Foreskin melanocyte (primary cell): ENCODE measurements at places on chromosomes 5 and 9.

DNA sequence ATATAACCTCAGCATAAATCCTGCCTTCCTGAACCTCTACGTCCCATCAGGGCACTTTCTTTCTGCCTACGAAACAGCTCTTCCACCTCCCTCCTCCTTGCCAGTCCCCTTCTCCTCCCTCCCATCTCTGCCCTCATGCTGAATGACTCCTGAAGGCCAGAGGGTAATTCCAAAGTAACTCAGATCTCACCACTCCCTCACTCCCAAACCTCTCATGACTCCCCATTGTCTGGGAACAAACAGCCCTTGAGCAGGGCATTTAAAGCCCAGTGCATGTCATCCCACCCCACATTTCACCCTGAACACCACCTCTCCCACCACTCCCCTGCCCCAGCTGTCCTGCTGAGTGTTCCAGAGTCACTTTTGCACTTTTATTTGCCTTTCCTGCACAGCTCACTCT, 8.9 kb upstream of the FBP1 start:
- no peak for DNase-seq

DNA sequence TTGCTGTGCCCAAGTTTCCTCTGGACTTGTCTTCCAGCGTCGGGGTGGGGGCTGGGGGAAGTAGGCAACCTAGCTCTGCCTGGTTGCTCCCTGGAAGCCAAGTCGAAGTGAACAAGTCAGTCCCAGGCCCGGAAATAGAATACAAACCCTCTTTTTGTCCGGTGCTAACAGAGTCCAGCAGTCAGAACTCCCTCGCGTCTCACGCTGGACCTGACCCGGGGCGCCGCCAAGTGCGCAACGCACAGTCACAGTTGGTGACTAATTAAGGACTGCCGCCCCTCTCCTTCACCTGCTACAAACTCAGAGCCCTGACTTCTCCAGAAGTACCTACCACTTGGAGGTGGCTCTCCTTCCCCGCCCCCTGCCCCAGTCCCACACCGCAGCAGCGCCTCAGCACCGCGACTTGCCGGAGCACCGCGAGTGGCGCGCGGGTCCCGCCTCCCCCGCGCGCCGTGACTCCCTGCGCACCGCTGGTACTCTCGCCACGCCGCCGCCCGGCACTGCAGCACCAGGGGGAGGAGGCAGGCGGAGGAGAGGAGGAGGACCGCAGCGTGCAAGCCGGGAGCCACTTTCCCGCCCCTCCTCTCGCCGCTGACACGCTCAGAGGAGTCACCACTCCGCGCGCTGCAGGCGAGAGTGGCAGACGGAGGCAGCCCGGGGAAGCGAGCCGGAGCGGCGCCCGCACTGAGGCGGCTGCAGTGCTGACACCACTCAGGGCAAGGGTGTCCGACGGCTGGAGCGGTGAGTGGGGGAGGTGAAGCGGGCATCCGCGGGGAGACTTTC, at the start of gene SV2C:
TSS of gene SV2C (plus strand) at position 612 of the 783 bp plus-strand sequence. CDS start 48,368 bp downstream, outside the sequence.
- DNase-seq, result no peak

DNA sequence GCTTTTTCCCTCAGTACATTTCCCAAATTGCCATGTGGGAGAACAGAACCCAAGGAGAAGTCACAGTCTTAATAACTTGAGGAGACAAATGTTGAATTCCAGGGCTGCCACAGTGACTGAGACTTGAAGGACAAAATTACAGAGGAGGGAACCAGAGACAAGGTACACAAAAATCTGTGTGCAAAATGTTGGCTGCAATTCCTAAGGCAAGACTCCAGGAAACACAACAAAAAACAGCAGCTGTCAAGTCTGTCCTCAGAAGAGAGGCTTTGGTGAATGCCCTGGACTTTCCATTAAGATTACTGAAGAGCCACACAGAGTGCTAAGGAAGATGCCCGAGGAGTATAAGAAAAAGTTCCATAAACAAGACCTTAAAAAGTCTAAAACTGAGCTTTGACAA, 21.1 kb downstream of the AP3B1 start:
- no peak for DNase-seq

DNA sequence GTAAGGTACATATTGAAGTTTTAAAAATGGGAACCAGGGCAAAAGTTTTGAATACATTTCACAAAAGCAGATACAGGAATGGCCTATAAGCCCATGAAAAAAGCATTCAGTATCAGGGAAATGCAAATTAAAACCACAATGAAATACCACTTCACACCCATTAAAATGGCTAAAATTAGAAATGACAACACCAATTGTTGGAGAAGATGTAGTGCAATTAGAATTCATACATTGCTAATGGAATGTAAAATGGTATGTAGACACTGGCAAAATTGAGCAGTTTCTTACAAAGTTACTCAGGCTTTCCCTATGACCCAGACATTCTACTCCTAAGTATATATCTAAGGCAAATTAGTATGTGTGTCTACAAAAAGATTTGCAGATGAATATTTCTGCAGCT, 34.2 kb downstream of the CDC14B start:
- peak; percentile 27 for DNase-seq

DNA sequence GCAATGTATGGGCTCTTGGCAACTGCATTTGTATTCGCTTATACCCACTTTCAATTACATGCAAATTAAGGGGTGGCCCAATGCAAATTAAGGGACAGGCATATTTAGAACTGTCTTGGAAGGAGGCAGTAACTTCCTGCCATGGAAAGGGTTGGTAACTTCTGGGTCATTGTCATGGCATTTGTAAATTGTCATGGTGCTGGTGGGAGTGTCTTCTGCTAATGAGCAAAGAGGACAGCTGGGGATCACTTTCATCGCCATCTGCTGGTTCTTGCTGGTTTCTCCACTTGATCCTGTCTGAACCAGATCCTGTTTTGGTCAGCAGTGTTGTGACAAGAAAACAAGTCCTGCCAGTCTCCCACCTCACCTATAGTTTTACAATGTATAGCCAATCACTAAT, 23.3 kb upstream of the UGT3A2 start:
- DNase-seq, result peak; percentile 32

- peak; percentile 68 for DNase-seq
These were observed 6.6 kb upstream of the FAM151B start for GRCh38 chr5:80481019-80481893.

- DNase-seq, result no peak
These were observed 61.4 kb upstream of the SRP19 start for GRCh38 chr5:112799661-112800060.

DNA sequence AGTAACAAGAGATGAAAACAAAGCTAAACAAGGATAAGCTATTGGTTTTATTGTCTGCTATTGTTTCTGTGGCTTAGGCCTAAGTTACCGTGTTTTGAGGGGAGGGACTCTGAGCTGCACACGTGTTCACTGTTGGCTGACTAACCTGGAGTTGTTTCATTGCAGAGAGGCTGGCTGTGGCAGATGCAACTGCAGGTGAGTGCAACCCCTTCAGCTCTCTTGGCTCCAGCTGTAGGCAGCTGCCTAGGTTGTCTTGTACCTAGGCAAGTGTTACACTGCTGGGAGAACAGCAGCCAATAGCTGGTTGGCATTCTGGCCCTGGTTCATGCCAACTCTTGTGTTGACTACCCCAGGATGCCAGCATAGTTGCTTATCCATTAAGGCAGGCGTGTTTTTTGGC, 17.6 kb upstream of the MATR3 start:
- DNase-seq, result no peak

GRCh38 chr5:160083501-160083900, 35.7 kb downstream of the PWWP2A start:
- DNase-seq, result no peak

GRCh38 chr5:159559337-159559736, 229.1 kb upstream of the IL12B start:
- no peak for DNase-seq

GRCh38 chr9:112112519-112112918, 62.6 kb downstream of the SUSD1 start:
- peak; percentile 21 for DNase-seq

DNA sequence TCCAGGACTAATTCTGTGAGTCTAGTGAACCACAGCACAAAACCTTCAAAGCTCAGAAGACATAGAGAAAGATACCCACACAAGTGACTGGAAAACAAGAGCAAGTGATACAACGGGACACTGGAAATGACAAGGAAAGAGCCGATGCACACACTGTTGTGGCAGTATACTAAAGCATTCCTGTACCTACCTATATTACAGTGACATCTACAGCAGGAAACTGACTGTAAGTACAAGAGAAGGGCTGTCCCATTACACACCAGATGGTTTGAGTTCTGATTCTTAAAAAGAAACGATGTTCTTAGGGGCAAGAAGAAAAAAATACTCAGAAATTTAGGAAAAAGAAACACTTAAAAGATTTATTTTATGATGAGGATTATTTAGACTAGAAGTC, 18.5 kb downstream of the TMEM245 start:
- no peak for DNase-seq

DNA sequence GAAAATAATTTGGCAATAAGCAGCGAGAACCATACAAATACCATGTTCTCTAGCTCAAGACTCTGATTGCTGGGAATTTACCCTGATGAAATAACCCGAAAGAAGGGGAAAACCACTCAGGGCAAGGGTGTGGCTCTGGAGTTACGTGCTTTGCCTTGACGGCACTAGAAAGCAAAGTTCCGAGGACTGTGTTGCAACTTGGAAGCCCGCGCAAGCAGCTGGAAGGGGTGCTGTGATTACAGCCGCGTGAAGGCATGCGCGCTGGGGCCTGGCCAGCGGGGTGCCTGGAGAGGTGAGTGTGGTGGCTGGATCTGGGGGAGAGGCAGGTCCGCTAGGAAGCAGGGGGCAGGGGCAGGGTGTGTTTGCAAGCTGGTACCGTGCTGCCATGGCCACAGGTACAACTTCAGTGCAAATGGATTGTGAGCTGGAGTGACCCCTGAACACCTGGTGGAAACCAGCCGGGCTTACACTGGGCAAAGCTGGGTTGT, 52.6 kb upstream of the CNOT6 start:
- no peak for DNase-seq

- no peak for DNase-seq
These were observed 8.9 kb upstream of the DPP7 start for GRCh38 chr9:137123468-137123837.

GRCh38 chr5:180519098-180519497, 24.9 kb downstream of the CNOT6 start:
- DNase-seq, result no peak

GRCh38 chr5:22751536-22751935, 101.6 kb downstream of the CDH12 start:
- no peak for DNase-seq

DNA sequence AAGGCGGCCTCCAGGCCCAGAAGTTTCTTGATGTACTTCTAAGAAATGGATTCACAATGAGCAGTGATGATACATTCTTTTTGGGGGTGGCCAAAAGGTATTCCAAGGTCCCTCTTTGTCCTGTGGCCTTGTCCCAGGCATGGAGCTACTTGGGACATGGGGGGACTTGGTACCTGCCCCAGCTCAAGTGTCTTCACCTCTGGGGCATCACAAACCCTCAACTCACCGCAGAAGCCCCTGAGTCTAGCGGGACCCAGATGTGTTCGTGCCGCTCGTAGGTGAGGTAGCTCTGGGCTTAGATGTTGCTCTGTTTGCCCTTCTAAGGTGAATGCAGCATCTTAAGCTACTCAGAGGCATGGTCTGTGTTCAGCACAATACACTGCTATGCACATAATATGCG, 338.0 kb upstream of the IRX4 start:
- DNase-seq, result no peak

DNA sequence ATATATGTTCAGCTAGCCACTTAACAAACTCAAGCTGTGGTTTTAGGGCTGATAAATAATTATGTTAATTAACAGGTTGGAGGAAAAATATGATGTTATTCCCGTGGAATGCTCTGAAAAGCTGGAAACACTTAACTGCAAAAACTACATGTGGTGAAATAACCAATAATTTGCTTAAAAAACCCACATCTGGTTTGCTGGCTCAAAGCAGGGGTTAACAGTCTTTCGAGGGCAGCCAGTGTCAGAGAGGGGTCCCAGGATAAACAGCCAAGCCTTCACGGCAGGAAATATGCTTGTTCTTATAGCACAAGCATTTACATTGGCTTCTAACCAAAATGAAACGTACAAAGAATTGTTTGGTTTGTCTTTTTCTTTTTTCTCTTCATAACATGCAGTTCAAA, 254.0 kb upstream of the GAS1 start:
- DNase-seq, result no peak

GRCh38 chr9:23769307-23769935, 56.6 kb downstream of the ELAVL2 start:
- peak; percentile 86 for DNase-seq

GRCh38 chr5:138711811-138712210, 41.4 kb upstream of the CTNNA1 start:
- DNase-seq, result no peak

DNA sequence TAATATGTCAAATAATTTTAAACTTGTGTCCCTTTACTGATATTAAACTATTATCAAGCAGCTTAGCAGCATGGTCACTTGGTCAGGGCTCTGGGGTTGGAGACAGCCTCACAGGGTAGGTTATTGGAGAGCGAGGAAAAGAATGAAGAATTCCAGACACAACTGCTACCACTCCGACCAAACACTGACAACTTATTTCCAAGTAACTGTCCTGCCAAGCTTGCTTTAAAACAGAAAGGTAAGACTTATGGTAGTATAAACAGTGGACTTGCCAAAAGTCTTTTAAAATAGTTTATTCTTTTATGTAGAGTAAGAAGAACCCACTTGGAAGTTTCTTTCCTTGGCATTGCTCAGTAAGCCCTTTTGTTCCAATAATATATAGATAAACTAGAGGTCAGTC, 364.1 kb downstream of the DEPDC1B start:
- DNase-seq, result no peak
